ENCODE measurements at places on chromosomes 5 and 9.

GRCh38 chr9:72592502-72593403 lies 71.3 kb downstream of the TMC1 start:
- peak; percentile 48 for DNase-seq

GRCh38 chr9:133703591-133704399 lies 34.4 kb downstream of the SARDH start:
- DNase-seq: peak; percentile 69

DNA sequence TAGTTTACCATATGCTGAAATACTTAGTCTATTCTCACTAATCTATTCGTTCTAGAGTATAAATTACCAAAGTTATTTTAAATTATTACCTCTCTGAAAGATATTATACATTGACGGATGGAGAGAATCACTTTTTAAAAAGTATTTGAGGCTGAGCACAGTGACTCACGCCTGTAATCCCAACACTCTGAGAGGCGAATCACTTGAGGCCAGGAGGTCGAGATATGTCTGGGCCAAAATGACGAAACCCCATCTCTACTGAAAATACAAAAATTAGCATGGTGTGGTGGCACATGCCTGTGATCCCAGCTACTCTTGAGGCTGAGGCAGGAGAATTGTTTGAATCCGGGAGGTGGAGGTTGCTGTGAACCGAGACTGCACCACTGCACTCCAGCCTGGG lies 64.0 kb upstream of the SPATA31C2 start:
- no peak for DNase-seq

DNA sequence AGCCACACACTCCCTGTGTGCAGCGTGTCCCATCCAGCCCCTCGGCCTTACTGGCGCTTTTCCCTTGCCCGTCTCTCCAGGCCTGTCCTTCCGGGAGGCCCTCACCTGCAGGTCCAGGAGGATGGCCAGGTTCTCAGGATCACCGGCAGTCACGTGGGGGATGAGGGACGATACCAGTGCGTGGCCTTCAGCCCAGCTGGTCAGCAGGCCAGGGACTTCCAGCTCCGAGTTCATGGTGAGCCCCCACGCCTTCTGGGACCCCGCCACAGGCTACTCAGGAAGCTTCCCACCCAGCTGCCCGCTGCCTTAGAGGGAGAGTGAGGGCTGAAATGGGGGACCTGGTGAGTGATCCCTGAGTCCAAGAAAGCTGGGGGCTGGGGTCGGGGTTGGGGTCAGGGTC lies 85.8 kb downstream of the HMCN2 start:
- DNase-seq: no peak

DNA sequence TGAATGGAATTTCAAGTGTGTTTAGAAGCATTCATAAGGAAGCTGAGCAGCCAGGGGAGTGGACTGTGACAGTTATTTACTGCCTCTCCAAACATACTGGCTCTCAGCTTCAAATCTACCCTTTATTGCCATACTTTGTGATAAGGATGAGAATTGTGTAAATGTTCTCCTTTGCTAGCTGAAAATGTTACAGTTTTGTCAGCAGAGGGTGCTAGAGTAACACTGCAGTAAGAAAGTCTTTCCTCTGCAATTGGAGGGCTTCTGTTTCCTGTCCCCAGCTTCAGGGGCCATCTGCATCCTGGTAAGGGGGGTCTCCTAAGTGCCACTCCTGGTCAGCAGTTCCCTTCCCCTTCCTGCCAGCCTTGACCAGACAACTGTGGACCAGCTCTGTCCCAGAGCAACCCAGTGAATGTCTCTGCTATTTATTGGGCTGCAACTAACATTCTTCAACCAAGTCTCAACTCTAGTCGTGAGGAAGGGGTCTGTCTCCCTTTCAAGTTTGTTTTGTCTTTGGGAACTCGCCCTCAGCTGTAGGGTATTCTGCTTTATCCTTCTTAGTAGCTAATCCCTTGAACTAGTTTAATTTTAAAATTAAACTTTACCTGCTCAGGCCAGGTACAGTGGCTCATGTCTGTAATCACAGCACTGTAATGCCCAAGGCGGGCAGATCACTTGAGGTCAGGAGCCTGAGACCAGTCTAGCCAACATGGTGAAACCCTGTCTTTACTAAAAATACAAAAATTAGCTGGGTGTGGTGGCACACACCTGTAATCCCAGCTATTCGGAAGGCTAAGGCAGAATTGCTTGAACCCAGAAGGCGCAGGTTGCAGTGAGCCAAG lies 45.3 kb downstream of the RAPGEF6 start:
- DNase-seq: peak; percentile 23

- DNase-seq: no peak
Measured at GRCh38 chr9:87718231-87718630, 7.7 kb upstream of the CTSL start.

DNA sequence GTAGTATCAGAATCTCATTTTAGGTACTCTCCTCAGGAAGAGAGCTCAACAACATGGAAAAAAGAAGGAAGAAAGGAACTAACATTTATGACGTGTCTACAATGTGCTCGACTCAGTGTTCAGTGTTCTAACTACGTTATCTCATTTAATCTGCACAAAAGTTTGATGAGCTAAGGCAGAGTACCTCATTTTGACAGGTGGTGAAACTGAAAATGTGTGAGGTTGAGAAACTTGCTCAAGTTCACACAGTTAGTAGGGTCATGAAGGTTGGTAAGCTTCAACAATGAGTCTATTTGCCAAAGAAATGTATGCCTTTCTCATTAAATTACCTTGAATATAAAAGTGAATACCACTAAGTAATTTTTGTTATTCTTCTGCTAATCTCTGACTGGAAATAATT lies 165.1 kb downstream of the CAAP1 start:
- DNase-seq: no peak

GRCh38 chr5:179194941-179195381 lies 134.8 kb downstream of the ZNF354C start:
- no peak for DNase-seq

DNA sequence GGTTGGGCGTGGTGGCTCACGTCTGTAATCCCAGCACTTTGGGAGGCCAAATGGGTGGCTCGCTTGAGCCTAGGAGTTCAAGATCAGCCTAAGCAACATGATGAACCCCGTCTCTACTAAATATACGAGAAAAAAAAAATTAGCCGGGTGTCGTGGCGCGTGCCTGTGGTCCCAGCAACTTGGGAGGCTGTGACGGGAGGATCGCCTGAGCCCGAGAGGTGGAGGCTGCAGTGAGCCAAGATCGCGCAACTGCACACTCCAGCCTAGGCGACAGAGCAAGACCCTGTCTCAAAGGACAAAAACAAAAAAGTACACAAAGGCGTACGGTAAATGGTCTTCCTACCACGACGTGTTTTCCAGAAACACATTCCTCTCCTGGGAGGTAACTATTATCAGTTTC lies 538 bp upstream of the BDP1 start:
- DNase-seq: no peak

- DNase-seq: peak; percentile 65
Measured at GRCh38 chr9:127589955-127590370, 22.1 kb upstream of the STXBP1 start.

DNA sequence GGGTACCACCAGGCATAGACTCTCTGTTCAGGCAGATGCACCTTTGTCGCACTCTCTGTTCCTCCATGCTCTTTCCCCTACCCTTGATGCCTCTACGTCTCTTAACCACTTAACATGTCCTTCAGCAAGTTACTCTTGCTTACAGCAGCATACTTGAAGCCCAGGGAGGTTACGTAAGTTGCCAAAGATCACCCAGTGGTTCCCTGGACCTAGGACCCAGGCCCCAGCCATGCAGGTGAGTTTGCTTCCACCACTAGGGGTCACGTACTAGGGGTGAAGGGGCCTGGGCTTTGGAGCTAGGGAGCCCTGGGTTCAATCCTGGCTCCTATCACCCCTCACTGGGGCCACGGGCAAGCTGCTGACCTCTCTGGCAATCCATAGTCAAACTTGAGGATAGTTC lies 8.9 kb downstream of the AKNA start:
- DNase-seq: no peak

- peak; percentile 6 for DNase-seq
Measured at GRCh38 chr9:4490705-4491625, 697 bp downstream of the SLC1A1 start.

DNA sequence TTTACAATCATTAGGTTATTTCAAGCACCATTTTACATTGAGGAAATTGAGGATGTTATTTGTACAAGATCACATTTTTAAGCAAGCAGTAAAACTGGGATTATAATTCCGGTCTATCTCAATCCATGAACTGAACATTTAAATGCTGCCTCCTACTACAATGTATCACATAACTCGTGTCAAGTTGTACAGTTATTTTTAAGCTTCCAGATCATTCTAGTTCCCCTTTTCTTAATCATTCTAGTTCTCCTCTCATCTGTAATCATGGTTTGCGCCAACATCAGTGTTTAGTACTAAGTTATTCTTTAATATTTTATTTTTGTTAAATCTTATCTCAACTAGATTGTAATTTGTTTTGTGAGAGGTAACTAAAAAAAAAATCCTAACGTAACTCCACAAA lies 2.4 kb upstream of the UHRF2 start:
- no peak for DNase-seq

DNA sequence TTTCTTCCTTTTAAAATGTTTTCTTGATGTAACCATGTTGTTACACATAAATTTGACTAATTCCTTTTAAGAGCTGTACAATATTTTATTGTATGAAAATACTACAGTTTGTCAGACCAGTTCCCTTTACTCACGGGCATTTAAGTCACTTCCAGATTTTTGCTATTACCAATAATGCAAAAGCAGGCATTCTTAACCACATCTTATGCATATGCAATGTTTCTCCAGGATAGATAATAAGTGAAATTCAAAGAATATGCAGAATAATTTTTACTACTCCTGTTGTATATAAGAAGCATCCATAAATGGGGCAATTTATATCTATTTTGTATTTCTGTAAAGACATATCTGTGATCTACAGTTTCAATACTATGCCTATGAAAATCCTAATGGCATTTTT lies 77.3 kb downstream of the FNIP1 start:
- DNase-seq: no peak

DNA sequence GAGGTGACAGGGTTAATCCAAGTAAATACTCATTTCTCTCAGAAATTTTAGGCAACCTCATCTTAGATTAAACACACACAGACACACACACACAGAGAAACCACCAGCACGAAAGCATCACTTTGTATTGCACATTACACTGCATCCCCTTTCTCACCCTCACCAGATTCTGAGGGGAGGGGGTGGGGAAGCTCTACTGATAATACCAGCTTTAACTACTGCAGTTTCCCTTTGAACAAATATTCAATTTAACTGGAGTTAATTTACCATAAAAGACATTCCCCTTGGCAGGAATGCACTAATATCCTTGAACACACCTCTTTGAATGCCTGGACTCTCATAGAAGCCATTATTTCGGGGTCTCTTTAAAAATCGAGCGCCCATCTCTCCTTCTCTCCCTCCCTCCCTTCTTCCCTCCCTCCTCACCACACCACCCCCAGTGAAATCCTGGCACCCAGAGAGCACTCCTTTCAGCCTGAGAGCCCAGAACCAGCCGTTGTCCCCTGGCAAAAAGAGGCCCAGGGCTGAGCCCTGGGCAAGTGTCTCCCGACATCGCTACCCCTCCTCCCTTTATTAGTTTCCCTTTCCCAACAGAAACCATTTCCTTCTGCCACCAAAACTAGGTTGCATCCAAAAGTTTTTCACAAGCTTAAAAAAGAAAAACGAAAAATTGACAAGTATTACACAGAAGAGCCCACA lies 2.8 kb upstream of the NFIB start:
- no peak for DNase-seq

GRCh38 chr5:90902170-90902569 lies 343.6 kb downstream of the ADGRV1 start:
- no peak for DNase-seq

DNA sequence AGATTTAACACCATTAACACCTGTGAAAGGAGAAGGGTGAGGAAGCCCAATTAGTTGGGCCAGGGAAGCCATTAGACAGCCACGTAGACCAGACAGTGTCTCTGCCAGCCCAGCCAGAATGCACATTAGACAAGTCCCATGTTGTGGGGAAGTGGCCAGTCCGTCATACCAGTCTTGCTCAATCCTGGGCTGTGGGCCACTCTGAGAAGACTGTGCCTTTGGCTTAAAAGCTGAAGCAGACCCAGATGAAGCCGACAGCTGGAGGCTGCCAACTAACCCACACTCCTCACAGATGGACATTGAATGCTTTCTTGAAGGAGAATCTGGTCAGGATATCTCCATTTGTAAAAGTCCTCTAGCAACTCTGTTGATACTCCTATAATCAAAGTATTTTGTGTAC lies 128.5 kb downstream of the CHSY3 start:
- DNase-seq: no peak

GRCh38 chr5:3778000-3778550 lies 182.4 kb downstream of the IRX1 start:
- no peak for DNase-seq

DNA sequence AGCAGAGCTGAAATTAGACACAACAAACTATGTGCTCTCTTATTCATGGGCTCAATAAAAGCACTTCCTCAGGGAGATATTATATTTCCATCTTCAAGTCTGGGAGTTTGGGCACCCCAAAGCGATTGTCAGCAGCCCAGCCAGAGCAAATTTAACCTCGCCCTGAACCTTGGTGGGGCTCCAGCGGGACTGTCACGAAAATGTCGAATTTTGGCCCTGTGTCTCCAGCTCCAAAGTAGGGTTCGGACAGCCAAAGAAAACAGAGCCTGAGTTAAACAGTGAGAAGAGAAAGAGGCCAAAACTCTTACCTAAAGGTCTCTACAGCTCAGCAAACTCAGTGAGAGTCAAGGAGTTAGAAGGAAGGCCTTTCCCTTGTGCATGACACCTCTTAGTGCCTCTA lies 432.9 kb downstream of the SPATA31D1 start:
- DNase-seq: no peak

DNA sequence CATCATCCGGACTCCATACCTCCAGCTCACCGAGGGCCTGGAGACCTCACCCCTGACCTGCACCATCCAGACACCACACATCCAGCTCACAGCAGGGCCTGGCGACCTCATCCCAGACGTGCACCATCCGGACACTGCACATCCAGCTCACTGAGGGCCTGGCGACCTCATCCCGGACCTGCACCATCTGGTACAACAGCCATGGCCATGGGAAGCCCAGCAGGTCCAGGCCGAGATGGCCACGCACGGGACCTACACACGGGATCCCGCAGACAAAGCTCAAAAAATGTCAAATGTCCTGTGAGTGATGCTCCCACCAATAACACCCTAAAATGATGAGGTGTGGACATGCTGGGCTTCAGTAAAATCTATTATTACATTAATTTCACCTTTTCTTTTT lies 9.7 kb downstream of the TERT start:
- DNase-seq: no peak

DNA sequence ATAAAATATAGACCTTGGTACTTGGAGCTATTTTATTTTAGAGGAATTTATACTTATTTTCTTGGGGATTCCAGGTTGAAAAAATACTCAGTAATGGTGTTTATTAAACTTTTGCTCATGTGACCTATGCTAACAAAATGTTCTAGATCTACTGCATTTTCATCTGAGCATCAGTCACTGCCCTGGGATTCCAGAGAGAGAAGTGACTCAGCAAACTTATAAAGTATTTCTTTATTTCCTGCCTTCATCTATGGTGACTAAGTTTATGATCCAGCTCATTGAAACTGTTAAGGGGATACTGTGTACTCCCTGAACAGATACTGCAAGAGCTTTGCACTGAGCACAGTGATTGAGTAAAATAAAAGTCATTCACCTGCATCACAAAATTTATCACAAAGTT lies 298.5 kb upstream of the CDH18 start:
- DNase-seq: no peak

- DNase-seq: no peak
Measured at GRCh38 chr5:112690605-112691338, 46.9 kb upstream of the APC start.

GRCh38 chr9:20729523-20729922 lies 45.5 kb downstream of the FOCAD start:
- DNase-seq: no peak

- DNase-seq: no peak
Measured at GRCh38 chr5:143399616-143400540, 3.6 kb downstream of the NR3C1 start.

Data from CD4-positive, alpha-beta T cell treated with Interleukin-17A for 4 hours (primary cell).